ENCODE measurements at places on chromosomes 6 and 20.

DNA sequence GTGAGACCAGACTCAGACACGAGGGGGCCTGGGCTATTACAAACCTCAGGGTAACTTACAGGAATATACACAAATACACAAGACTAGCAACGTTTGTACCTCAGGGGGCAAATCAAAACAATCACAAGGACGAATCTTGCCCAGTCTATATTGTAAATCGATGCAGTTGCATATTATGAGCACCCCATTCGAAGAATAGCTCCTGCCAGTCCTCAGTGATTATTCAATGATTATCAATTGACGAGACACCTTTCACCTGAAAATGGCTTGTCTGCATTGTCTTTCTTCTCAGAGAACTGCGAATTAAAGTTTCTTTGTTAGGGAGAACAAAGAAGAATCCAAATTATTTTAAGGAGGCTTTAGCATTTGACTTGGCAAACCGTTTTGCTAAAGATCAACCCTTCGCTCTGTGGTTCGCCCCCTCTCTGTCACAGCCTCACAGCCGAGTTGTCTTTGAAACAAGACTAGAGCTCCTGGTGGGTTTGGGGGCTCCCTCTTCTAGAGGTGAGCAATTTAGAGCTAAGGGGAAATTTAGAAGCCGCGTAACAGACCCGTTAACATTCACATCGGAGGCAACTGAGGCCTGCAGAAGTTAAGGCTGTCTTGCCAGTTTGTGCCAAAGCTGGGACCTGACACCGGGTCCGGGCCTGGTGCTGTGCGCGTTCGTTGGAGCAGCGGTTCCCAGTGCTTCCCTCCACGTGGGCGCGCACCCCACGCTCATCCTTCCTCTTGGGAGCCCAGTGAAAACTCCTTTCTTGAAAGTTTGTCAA is 24.9 kb upstream of the MAP3K7 start:
- no peak for DNase-seq

- DNase-seq: peak; percentile 28
These were observed 693 bp downstream of the FAM50B start for GRCh38 chr6:3849681-3850450.

- DNase-seq: no peak
These were observed 87.5 kb downstream of the FOXO3 start for GRCh38 chr6:108648191-108648590.

GRCh38 chr6:88814909-88815308 is 148.5 kb downstream of the RNGTT start:
- DNase-seq: no peak

DNA sequence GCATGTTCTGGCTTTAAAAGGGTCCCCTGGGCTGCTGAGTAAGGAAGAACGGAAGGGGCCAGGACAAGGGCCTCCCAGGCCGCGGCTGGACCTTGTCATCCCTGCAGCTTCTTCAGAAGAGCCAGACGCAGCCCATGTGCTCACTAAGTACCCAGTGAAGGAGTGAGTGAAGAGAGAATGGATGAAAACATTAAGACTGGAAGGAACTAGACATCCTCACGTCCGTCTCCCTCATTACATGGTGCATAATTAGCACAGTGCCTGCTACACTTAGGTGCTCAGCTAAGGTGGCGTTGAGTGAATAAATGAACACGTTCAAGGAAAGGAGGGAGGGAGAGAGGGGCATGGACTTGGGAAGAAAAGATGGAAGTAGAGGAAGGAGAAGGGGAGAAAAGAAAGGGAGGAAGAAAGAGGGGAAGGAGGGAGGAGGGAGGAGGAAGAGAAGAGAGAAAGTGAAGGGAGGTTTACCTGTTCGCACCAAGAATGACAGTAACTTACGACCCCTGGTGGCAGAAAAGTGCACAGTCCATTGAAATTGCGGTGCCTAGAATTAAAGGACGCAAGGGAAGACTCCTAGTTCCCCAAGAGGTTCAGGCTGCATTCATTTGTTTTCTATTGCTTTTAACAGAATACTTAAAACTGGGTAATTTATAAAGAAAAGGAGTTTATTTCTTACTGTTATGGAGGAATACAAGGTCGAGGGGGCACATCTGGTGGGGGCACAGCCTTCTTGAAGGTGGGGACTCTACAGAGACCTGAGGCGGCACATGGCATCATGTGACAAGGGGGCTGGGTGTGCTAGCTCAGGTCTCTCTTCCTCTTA is 8.0 kb downstream of the TP53RK start:
- DNase-seq: peak; percentile 31

GRCh38 chr6:160895562-160895961 is 96.0 kb upstream of the MAP3K4 start:
- no peak for DNase-seq

GRCh38 chr6:25138233-25138933 is 140.8 kb upstream of the CARMIL1 start:
- DNase-seq: peak; percentile 79

All from uterus (tissue), 4 donors.